ENCODE measurements at places on chromosomes 13 and 19.
A peak's percentile ranks its signal among the peaks of the same experiment; 100 is the strongest.

GRCh38 chr19:33472691-33473652, 48.6 kb downstream of the PEPD start:
- peak; percentile 96 for DNase-seq

DNA sequence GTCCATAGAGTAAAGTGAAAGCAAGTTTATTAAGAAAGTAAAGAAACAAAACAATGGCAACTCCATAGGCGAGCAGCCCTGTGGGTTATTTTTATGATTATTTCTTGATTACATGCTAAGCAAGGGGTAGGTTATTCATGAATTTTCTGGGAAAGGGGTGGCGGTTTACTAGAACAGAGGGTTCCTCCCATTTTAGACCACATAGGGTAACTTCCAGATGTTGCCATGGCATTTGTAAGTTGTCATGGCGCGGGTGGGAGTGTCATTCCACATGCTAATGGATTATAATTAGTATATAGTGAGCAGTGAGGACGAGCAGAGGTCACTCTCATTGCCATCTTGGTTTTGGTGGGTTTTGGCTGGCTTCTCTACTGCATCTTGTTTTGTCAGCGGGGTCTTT, 8.4 kb upstream of the DCUN1D2 start:
- DNase-seq = no peak

DNA sequence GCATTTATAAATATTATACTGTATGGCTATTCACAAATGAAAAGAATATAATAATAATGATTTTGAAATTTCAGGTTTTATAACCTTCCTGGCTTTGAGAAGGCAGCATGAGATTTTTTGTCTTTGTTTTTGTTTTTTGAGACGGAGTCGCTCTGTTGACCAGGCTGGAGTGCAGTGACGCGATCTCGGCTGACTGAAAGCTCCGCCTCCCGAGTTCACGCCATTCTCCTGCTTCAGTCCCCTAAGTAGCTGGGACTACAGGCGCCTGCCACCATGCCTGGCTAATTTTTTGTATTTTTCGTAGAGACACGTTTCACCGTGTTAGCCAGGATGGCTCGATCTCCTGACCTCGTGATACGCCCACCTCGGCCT, 64.1 kb downstream of the ZNF429 start:
- no peak for DNase-seq

- DNase-seq = peak; percentile 90
These were observed 121.9 kb upstream of the MLNR start for GRCh38 chr13:49098198-49098597.

DNA sequence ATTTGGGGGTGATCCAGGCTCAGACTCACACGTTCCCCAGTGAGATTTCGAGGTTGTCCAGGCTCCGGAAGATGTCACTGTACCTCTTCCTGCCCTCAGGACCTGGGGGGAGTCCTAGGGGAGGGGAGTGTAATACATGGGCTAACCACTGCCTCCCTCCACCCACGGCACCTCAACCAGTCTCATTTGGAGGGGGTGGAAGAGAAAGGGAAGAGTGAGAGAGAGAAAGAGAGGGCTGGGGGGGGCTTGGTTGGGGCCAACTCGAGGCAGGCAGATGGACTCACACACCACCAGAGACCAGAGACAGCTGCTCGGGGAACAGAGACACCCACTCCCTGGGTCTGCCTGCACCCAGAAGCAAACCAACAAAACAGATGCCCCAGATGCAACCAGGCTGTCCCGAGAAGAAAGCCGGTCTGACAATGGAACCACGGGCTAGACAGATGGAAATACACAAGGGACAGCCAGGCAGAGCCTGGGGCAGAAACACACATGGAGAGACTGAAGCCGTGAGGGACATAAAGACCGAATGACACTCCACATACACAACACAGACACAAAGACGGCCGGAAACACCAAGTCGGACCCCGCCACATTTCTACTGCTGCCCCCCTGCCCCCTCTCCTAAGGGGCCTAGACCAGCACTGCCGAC, 825 bp downstream of the GMIP start:
- DNase-seq = no peak

- DNase-seq = no peak
These were observed 5.4 kb upstream of the PPP1R37 start for GRCh38 chr19:45087531-45087930.

DNA sequence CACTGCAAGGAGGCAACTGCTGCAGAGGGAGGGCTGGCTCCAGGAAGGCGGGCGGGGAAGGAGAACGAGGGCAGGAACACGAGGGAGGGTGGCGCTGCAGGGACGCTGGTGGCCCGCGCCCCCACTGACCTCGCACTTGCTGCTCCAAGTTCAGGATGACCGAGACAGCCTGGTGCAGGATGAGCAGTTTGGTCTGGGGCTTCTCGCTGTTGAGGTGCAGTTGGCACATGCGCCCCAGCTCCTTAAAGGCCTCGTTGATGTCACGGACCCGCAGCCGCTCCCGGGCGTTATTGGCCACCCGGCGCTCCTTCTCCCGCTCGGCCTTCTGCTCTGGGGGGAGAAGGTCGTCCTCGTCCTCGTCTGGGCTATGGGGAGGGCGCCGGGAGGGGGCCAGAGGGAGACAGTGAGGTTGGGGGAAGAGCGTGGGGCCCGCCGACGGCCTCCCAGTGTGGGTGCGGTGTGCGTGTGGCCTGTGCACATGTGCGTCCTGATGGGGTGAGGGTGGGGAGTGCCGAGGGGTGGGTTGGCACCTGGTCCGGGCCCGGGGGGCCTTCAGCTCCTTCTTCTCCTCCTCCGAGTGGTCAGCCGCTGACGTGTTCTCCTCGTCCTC, 10.0 kb upstream of the UQCR11 start:
- no peak for DNase-seq

- DNase-seq = no peak
These were observed 2.5 kb downstream of the AKT1S1 start for GRCh38 chr19:49874503-49875157.

DNA sequence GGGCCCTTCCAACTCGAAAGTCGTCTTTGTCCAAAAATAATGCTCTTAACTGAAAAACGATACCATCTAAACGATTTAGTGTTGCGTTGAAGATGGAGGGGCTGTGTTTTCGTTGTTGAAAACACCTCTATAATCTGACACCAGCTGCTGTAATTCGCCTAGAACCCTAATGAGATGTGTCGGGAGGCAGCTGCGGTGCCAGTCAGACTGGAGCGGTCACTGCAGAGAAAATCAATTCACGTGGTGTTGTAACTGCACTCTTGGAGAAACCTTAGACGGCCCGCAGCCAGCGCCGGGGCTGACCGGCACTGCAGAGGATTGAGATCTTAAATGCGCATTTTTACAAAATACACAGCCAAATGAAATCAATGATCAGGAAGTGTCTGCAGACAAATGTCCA, 339.1 kb downstream of the ZNF536 start:
- DNase-seq = no peak

GRCh38 chr19:38879400-38879751, 1.3 kb upstream of the RINL start:
- DNase-seq = no peak

DNA sequence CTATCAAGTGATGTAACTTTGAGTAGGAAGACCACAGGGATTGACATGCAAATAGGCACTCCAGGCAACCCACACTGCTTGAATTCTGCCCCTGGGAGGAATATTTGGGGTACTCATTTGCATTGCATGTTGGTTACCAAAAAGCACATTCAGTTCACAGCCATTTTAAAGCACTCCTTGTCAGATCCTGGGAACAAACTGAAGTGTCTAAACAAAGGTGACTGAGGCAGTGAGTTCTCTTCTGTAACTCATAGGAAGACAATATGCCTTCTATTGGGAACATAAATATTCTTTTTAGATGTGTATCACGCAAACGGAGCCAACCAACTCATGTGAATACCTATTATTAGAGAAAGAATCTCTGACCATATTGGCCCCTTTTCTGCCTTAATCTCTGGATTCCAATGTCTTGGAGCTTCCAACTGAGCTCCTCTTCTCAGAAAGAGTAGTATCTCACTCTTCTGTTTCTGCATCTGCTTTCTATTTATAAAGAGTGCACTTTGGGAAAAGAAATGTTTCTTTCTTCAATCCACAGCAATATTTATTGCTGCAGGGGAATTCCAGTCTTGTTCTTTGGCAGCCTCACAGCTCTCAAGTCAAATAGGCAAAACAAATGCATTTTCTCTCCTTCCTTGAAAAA, 125.7 kb upstream of the NBEA start:
- peak; percentile 4 for DNase-seq

GRCh38 chr13:96700657-96701056, 293.6 kb downstream of the OXGR1 start:
- DNase-seq = no peak

GRCh38 chr13:84896128-84896527, 903.1 kb downstream of the SLITRK6 start:
- DNase-seq = peak; percentile 20

GRCh38 chr19:31349160-31349881, at the start of gene TSHZ3:
TSHZ3 (minus strand) TSS chr19:31349436; CDS start chr19:31349219, 217 bp downstream.
- DNase-seq = peak; percentile 64

- no peak for DNase-seq
These were observed 59.3 kb upstream of the URI1 start for GRCh38 chr19:29882719-29883105.

- no peak for DNase-seq
These were observed 54.2 kb upstream of the USE1 start for GRCh38 chr19:17160908-17161307.

DNA sequence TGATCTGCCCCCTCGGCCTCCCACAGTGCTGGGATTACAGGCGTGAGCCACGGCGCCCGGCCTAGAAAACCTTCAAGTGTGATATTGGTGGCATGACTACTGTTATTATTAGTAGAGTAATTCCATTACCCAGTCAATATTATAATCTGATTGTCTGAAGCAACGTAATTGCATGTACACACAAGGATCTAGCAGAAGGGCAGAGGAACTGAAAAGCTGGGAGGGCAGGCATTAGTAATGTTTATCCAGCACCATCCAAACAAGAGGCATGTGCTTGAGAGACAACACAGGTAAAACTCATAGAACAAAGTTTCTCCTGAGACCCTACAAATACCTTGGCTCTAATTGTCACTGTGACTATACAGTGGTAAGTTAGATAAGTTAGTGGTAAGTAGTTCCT, 56.2 kb upstream of the ITM2B start:
- DNase-seq = no peak

- no peak for DNase-seq
These were observed 4.2 kb upstream of the TEX30 start for GRCh38 chr13:102777736-102778135.

DNA sequence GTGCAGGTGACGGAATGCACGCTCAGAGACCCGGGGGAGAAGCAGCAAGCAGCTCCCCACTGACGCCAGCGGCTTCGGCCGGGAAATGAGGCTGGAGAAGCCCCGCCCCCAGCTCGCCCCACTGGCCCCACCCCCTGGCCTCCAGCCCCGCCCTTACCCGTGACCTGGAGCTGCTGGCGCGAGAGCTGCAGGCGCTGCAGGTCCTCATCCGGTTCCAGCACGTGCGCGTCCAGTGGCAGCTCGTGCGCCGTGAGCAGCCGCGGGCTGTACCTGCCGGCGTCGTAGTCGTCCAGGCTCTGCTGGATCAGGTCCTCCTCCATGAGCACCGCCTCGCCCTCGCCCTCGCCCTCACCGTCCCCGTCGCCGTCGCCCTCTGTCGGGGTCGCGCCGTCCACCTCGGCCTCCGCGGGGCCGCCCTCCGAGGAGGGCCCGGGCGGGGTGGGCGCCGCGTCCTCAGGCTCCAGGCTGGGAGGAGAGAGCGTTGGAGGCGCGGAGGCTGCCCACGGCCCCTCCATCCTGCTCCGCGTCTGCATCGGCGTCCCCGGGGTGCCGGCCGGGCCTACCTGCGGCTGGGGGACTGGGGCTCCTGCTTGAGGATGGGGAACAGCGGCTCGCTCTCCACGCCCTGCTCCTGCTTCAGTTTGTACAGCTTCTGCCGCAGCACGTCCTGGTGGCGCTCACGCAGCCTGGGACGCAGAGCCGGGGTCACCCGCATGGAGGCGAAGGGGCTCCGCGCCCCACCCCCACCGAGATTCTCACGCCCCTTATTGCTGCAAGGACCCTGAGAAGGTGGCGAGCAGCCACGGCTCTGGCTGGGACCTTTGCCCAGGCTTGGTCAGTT, 6.4 kb upstream of the TBXA2R start:
- no peak for DNase-seq

DNA sequence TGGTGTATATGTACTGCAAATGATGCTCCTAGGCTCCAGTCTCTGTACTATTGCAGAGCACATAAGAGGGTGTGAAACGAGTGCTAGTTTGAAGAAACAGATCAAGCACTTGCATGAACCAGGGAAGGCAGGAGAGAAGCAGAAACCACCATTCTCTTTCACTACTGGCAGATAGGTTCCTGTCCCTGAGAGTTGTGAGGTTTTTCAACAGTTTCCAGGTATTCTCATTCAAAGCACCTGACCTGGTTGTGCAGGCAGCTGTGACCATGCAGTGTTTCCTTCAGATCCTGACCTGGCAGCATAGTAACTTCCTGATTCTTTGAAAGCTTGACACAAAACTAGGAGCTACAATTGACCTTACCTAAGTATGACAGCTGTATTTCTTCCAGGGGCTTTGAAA, 164.9 kb downstream of the UFM1 start:
- no peak for DNase-seq

GRCh38 chr19:3482507-3483225, 575 bp downstream of the SMIM44 start:
- no peak for DNase-seq

DNA sequence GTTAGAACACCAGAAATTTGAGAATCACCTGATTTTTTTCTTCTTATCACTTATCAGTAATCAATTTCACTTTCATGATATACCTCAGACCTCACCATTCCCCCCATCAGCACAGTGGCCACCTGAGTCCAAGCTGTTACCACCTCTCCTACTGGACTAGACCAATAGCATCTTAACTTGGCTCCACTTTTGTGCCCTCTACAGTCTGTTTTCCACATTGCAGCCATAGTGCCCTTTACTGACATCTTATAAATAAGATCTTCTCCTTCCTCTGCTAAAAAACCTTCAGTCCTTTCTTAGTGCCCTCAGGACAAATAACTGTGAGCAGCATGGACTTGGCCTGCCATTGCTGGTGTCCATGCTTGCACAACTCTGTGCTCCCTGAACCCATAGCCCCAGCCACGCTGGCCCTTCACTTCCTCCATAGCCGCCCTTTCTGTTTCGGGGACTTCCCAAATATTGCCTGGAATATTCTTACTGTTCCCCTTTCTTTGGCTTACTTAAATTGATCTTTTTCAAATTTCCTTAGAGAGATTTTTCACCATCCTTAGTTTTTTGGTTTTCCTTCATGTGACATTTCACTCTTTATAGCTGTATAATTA, 380.8 kb downstream of the LMO7 start:
- DNase-seq = no peak

DNA sequence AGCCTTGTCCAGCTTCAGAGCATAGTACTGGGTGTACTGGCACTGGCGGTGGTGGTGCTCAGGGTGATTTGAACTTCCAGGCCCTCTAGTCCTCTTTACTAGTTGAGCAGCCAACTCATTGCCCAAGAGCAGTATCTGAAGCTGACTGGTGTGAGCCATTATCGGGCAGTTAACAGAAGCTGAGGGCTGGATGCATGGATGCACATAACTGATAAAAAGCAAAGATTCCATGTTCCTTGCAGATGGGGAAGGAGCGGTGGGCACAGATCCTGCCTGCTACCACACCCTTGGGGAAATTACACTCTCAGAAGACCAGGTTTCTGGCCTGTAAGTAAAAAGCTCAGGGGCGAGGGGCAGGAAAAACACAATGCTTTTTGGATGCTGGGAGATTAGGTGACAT, 499.4 kb upstream of the ARGLU1 start:
- DNase-seq = no peak

Measured in AG09309 (cell line).